Keratinocyte (primary cell): ENCODE measurements at places on chromosomes 12 and 14.

GRCh38 chr12:4506430-4506829 lies 32.3 kb upstream of the RAD51AP1 start:
- H3K4me3 ChIP-seq = no peak overlapping the region
- H3K36me3 ChIP-seq = peaks cover 6% of the 10 kb centered on the region
- H3K4me1 ChIP-seq = peaks cover 7% of the 10 kb centered on the region
- no peak overlapping the region for H3K27ac ChIP-seq
- no peaks in the 10 kb centered on the region for H3K27me3 ChIP-seq
- DNase-seq = no peak

- H3K36me3 ChIP-seq = no peaks in the 10 kb centered on the region
- no peak for DNase-seq
- H3K27me3 ChIP-seq = no peaks in the 10 kb centered on the region
- no peak overlapping the region for H3K4me3 ChIP-seq
Observed at GRCh38 chr12:39867631-39868327, 238.1 kb downstream of the SLC2A13 start.

GRCh38 chr14:36976571-36977023 lies 195.8 kb downstream of the SLC25A21 start:
- H3K4me1 ChIP-seq = peaks cover 28% of the 10 kb centered on the region
- no peaks in the 10 kb centered on the region for H3K27me3 ChIP-seq
- DNase-seq = no peak
- H3K27ac ChIP-seq = no peak overlapping the region

DNA sequence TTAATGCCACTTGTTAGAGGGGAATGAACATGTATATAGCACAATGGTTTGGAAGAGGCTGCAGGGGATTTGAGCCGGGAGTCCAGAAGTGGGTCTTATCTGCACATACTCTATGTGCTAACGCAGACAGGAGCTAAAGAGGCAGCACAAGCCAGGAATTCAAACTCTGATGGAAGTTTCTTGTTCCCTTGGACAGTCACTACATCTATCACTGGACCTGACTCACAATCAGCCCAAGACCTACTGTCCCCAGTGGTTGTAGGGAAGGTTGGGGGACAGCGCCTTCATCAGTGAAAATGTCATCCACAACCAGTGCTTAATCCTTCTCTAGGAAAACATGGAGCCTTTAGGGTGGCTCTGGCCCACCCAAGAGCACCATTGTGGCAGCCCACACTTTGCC lies 107.8 kb downstream of the GCH1 start:
- H3K27ac ChIP-seq = no peak overlapping the region
- no peak overlapping the region for H3K4me3 ChIP-seq

GRCh38 chr12:50224026-50224692 lies 57.0 kb upstream of the CERS5 start:
- H3K27ac ChIP-seq = peak overlapping the region; percentile 77
- H3K4me1 ChIP-seq = peaks cover 20% of the 10 kb centered on the region
- H3K27me3 ChIP-seq = no peaks in the 10 kb centered on the region
- H3K36me3 ChIP-seq = no peaks in the 10 kb centered on the region
- H3K4me3 ChIP-seq = no peak overlapping the region

GRCh38 chr14:102063109-102063807 lies 23.6 kb downstream of the HSP90AA1 start:
- peaks cover 5% of the 10 kb centered on the region for H3K4me1 ChIP-seq
- H3K27ac ChIP-seq = no peak overlapping the region
- DNase-seq = no peak
- no peak overlapping the region for H3K4me3 ChIP-seq
- H3K36me3 ChIP-seq = no peaks in the 10 kb centered on the region
